ENCODE measurements at places on chromosomes 1 and 21. TPM values are rescaled to one million over a fixed set of nuclear protein-coding genes. Genes with fewer than 3 reads are reported as not detected.
A peak's percentile ranks its signal among the peaks of the same experiment; 100 is the strongest.

- DNase-seq: peak; percentile 65
Measured at GRCh38 chr1:48776393-48777218, at the start of gene BEND5. Gene BEND5 (minus strand): TSS chr1:48776891. CDS start chr1:48776831, 60 bp downstream.

DNA sequence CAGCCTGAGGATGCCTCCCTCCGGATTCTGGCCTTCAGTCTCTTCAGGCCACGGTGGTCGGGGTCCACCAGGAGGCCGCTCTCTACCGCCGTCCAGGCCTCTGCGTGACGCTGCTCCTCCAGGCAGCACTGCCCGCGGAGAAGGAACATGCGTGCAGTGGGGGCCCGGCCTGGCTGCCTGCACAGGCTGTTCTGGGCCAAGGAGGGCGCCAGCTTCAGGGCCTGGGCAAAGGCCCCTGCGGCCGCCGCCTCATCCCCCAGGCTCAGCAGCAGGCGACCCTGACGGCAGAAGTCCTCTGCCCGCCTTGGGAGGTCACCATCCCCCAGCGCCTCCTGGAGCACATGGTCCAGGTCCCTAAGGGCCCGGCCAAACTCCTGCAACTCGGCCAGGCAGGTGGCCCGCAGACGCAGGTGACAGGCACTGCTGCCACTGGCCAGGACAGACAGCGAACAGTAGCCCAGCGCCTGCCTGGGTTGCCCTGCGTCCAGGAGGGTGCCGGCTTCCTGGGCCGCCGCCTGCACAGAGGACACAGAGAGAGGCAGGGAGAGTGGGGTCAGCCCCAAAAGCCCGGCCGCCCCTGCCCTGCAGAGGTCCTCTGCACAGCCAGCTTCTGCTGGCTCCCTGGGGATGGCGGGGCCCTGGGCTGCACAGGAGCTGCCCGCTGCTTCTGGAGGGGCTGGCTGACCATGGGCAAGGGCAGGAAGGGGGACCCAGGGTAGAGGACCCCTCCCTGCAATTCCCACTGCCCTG lies 8.7 kb upstream of the MMEL1 start:
- no peak for DNase-seq

Gene HSD3B2
- total RNA-seq: not detected

DNA sequence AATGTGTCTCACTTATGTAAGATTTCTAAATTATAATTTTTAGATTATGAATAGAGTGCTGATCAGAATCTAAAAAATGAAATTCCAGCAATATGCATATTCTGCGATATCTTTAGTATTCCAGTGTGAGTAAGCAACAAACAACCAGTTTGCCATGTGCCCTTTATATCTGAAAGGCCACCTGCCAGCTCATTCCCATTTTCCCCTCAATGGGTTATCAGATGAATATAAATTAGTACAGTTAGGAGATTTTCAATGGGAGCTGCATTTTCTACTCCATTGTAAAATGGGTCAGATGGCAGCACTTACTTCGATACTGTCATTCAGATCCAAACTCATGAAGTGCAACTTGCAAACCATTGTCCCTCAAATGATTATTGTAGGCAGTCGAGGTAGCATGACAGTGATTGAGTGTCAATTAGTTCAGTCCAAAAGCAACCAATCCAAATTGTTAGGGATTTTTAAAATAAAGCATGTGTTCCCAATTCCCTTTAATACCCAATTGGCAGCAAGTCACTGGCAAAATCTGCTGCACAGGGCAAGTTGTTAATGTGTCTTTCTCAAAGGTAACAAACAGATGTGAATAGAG lies 680.3 kb downstream of the LRRIQ3 start:
- DNase-seq: no peak

GRCh38 chr1:207938016-207938415 lies 27.1 kb upstream of the CD34 start:
- no peak for DNase-seq

- no peak for DNase-seq
Measured at GRCh38 chr1:30895944-30896660, 12.5 kb downstream of the SDC3 start.

- no peak for DNase-seq
Measured at GRCh38 chr1:185681034-185681633, 53.1 kb upstream of the HMCN1 start.

DNA sequence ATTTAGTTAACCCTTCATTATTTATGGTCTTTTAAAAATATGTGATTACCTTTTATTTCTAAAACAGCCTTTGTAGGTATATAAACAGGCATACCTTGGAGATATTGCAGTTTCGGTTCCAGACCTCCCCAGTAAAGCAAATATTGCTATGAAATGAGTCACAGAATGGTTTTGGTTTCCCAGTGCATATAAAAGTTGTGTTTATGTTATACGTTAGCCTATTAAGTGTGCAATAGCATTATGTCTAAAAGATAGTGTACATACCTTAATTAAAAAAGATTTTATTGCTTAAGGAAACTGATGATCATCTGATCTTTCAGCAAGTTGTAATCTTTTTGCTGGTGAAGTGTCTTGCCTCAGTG lies 44.1 kb downstream of the XCL2 start:
- no peak for DNase-seq

Gene BRDT
- not detected for total RNA-seq

- DNase-seq: no peak
Measured at GRCh38 chr1:165896277-165896676, 68.9 kb downstream of the UCK2 start.

- DNase-seq: no peak
Measured at GRCh38 chr1:116568662-116569380, 2.0 kb downstream of the CD58 start.

DNA sequence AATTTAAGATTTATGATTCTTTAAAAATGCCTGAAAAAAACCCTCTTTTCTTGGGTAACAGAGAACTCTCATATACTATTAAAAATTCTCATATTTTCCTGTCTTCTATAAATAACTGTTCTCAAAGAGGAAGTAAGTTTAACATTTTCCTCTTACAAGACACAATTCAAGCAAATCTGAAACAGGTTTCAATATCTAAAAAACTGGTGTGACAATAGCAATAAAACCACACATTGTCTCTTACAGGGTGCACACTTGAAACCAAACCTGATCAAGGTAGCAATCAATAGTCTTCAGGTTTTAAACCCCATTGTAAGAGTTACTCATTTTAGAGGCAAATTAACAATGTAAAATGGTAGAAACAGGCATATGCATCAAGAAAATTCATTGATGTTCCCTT lies 28.0 kb downstream of the FUBP1 start:
- DNase-seq: no peak

GRCh38 chr1:18139198-18139981 lies 31.8 kb downstream of the IGSF21 start:
- no peak for DNase-seq

DNA sequence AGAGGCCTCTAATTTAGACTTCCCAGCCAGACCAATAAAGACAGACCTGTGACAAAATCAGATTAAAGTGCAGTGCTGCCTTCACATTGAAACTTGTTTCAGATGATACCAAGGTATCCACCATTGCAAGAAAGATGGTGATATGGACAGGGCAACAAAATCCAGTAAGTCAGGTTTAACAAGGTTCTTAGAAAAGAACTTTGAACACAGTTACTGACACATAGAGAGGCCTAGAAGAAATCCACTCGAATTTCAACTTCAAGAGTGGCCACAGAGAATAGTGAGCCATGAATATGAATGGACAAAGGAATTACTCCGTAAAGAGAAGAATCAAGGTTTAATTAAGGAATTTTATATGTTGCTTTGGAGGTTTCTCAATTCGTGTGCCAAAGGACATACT lies 230.4 kb downstream of the KCNT2 start:
- no peak for DNase-seq

DNA sequence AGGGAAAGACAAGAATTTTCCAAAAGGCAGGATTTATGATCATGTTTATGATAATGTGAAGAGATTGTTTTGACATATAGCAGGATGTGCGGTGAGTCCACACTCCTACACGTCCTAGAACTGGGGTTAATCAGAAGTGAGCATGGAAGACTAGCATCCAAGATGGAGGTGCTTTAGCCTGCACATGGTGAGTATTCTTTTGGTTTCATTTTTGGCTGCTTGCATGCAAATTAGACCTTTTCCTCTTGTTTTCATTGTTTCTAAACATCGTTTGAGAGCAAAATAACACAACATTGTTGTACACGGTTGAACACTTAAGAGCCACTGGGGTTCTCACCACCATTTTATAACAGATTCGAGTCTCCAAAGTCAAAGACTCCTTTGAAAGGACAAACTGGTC lies 14.9 kb upstream of the GUK1 start:
- no peak for DNase-seq

Gene FCRL6
- total RNA-seq: 0.49 TPM

GRCh38 chr1:33331444-33332356 lies 10.8 kb upstream of the A3GALT2 start:
- DNase-seq: no peak

DNA sequence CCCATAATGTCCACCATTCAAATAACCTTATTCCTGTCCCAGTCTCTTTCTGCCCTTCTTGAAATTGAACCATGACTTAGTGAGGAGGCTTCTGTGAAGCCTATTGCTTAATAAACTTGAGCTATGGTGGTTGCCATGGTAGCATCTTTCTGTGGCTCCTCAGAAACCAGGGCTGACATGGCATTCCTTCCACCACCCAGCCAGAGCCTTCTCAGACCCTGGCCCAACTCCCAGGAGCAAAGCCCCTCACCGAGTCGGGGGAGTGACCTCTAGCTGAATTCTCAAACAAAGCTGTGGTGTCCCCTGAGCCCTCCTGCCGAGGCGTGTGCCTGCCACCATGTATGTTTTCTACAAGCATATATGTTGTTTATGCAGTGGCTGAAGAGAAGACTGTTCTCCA lies 259.1 kb downstream of the CACNA1E start:
- DNase-seq: no peak

DNA sequence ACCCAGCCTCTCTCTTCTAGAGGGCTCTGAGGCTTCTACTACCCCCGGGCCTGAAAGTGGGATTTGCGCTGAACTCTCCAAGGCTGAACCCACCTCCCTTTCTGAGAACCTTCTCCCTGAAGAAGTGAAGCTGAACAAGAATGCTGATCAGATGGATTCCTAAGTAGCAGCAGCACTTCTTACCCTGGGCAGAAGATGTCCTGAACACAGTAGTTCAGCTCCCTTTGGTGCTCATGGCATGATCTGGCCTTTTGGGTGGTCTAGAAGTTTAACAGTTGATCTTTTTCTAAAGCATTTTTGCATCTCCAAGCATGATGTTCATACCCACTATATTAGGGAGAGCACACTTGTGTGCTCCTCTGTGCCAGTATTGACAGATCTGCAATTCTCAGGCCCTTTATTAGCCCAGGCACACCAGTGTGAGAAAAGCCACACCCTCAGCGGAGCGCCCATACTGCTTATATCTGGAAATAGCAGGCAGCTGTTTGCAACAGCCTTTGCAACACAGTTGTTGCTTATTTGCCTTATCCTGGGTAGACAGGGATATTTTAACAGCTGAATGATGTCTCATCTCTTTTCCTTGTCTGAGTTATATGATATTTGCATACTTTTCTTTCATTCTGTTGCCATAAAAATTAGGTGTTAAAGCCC lies 34.2 kb downstream of the CNN3 start:
- no peak for DNase-seq

DNA sequence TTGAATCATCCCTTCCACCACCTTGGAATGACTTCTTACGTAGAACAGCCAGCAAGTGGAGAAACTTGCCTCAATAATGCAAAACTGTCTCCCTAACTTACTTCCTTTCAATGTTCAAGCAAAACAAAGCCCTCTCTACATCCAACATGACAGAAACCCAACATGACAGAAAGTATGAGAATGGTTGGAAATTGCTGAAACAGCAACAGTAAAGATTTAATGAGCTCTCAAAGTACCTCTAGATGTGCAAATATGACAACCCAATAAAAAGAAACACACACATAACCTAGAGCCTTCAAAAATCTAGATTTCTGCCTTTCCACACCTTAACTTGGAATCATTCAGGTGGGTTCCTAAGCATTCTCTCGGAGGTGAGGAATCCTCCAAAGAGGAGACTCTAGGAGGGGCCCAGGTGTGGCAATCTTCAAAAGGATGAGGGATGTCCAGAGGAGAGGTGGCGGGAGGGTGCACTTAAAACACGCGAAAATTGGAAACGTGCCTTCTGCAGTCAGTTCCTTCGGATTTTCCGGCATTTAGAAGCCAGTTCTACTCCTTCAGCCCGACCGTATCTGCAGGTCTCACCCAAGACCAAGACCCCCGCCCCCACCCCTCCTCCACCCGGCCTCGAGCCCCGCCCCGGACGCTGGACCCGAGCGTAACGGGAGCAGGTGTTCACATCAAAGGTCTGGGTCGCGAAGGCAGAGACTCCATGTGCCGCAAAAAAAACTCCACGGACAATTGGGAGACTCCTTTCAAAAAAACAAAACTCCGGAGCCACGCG lies 996 bp upstream of the MGST3 start:
- no peak for DNase-seq

DNA sequence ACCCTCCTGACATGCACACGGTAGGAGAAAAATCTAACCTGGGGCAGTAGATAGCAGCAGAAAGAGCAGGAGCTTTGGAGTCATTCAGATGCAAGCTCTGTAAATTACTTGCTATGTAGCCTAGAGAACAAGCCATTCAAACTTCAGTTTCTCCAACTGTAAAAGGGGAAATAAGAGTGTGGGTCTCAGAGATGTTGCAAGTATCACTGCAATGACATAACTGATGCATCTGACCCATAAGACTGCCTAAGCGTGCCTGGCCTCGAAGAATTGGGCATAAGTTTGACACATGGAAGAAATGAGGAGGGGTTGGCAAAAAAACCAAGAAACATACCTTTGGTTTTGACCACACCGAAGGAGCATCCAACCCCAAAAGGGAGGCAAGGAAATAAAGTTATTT lies 5.2 kb downstream of the AK2 start:
- no peak for DNase-seq

GRCh38 chr1:58893257-58893869 lies 109.5 kb upstream of the JUN start:
- no peak for DNase-seq

- no peak for DNase-seq
Measured at GRCh38 chr1:161176468-161177111, 717 bp downstream of the B4GALT3 start.

Gene TCP10L
- 0.18 TPM for total RNA-seq

Gene CAPZA1
- total RNA-seq: 146 TPM

DNA sequence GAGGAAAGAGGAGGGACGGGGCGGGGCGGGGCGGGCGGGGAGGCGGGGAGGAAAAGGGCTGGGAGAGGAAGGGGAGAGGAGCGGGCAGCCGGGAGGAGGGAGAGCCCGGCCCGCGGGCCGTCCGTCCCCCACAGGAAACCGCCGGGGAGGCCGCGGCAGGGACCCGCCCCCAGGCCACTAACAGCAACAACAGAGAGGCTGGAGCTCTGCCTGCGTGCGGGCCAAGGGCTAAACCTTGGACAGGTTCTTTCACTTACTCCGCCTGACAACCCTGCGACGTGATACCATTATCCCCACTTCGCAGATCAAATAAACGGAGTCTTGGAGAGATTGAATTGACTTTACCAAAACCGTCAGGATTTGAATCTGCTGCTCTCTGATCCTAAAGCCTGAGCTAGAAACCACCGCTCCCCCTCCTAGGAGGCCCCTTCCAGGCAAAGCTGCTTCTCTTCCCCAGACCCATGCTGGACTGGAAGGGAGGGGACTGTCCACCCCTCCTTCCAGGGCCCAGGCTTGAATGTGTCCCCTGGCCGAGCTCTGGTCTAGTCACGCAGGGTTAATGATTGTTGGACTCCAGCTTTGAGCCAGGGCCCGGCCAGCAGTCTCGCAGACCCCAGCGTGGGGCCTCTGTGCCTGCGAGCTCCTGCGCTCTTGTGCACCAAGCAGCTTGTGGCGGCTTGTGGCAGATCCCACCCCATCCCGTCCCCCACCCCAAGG lies at the start of gene EVA1B:
TSS of gene EVA1B (minus strand) at position 10 of the 717 bp plus-strand sequence. CDS start 608 bp downstream, outside the sequence.
- DNase-seq: peak; percentile 80
